ENCODE measurements at places on chromosomes 5 and 9. TPM values are rescaled to one million over a fixed set of nuclear protein-coding genes. Genes with fewer than 3 reads are reported as not detected.

The AK1 gene
- total RNA-seq, result 61.1 TPM

The DMRT2 gene
- 0.17 TPM for total RNA-seq

The PCDHA1 gene
- not detected for total RNA-seq

The CDH9 gene
- not detected for total RNA-seq

The OR1J2 gene
- not detected for total RNA-seq

The TMEM250 gene
- total RNA-seq, result 37.5 TPM

The WNT8A gene
- not detected for total RNA-seq

The UGT3A2 gene
- total RNA-seq, result not detected

Measured in HCT116 (cell line).